ENCODE measurements at places on chromosomes 13 and 19.

DNA sequence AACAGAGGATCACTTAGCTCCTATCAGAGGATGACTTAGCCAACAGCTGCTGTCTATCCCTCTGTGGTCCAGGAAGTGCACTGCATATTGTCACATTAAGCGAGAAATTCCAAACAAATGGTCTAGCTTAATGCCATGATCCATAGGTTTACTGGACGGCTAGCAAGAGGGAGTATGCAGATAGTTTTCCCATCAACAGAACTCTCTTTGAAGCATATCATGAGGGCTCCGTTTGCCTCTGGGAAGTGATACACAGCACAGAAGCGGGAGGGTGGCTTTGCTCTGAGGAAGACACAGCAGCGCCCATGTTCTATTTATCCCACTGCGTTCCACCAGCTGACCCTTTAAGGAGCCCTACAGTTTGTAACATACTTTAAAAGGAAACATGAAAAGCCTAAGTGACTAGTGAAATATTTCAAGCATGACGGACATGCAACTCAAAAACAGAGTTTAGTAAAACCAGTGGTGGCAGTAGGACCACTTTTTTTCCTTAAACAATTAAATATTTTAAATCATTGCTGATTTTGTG is 52.7 kb downstream of the COL4A1 start:
- DNase-seq: no peak

DNA sequence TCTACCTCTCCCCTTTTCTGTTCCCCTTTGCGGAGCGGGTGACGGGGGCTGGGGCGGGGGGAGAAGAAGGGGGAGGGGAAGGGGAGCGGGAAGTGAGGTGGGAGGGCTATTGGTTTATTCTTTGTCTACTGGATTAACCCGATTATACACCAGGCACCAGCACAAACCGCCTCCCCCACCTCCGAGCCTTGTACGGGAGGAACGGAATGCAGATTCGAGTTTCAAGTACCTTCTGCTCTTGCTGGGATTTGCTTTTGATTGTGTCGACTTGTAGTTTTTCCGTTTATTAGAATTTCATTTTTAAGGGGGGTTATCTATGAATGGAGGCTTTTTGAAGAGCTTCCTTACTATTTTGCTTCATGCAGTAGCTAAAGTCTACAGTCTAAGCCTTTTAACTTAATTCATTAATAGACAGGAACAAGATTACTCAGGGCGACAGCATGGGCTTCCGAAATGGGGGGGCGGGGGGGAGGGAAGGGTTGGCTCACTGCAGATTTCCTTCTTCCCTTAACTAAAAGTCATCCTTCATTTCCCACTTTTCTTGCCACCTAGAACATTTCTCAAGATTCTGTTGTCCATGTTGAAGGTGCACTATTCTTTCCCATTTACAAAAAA is 937 bp upstream of the SPRY2 start:
- DNase-seq: no peak

GRCh38 chr19:10624585-10624984 is 768 bp upstream of the SLC44A2 start:
- DNase-seq: no peak

GRCh38 chr13:98917116-98917515 is 60.7 kb downstream of the DOCK9 start:
- no peak for DNase-seq

- DNase-seq: no peak
Measured at GRCh38 chr19:46716672-46717033, 261 bp downstream of the PRKD2 start.

Data from activated CD4-positive, alpha-beta T cell treated with anti-CD3 and anti-CD28 coated beads for 1 hour (primary cell).